ENCODE measurements at places on chromosomes 3 and 15. TPM values are rescaled to one million over a fixed set of nuclear protein-coding genes. Genes with fewer than 3 reads are reported as not detected.

GRCh38 chr3:50453907-50454306, 49.5 kb downstream of the CACNA2D2 start:
- H3K4me3 ChIP-seq: no peak overlapping the region
- no peak overlapping the region for H3K27ac ChIP-seq
- no peaks in the 10 kb centered on the region for H3K36me3 ChIP-seq
- DNase-seq: no peak
- H3K4me1 ChIP-seq: peaks cover 30% of the 10 kb centered on the region
- no peaks in the 10 kb centered on the region for H3K27me3 ChIP-seq

DNA sequence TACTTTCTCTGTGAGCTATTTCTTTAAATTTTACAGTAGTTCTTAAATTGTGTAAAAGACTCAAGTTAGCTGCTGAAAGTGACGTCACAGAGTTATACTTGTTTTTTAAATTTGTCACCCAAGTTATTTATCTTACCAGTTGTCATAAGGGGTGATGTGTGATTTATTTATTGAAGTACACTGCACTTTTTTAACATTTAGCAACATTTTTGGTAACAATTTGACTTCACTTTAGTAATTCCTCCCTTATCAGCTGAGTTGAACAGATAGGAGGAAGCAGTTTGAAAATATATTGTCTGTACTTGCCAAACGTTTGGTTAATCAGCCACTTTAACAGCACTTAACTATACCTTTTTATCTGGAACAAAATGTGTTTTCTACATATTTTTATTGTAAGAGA, 3.8 kb downstream of the STT3B start:
- peak overlapping the region; percentile 1 for H3K4me3 ChIP-seq
- H3K36me3 ChIP-seq: no peaks in the 10 kb centered on the region
- no peaks in the 10 kb centered on the region for H3K27me3 ChIP-seq
- H3K4me1 ChIP-seq: peaks cover 16% of the 10 kb centered on the region
- no peak overlapping the region for H3K27ac ChIP-seq

DNA sequence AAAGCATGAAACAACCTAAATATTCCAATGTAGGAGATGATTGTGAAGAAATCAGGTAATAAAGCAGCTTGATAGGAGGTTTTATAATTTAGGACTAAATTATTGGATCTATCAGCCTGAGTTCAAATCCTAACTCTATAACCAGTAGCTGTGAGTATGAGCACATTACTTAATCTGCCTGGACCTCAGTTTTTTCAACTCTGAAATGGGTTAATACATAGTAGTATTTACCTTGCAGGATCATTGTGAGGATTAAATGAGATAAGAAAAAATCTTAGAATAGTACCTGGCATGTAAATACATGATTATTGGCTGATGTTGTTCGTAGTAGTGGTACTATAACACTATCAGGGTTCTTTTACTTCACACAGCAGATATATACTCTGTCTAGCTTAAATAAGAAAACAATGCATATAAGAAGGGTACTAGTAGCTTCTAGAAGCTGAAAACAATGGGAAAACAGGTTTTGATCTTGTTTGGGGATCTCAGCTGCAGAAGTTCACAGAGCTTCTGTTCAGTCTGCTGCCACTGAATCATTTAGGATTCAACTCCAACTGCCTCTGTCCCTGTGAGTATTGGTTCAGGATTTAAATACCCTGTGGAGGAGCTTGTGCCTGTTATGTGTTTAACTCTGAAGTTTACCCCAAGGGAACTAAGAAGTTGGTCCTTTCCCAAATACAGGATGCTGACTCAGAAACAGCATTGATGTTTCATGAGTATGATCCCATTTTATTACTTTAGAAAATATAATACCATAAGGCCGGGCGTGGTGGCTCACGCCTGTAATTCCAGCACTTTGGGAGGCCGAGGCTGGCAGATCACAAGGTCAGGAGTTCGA, 34.2 kb downstream of the KAT2B start:
- H3K4me3 ChIP-seq: no peak overlapping the region
- peaks cover 21% of the 10 kb centered on the region for H3K36me3 ChIP-seq
- no peaks in the 10 kb centered on the region for H3K4me1 ChIP-seq
- no peak overlapping the region for H3K27ac ChIP-seq

- no peaks in the 10 kb centered on the region for H3K36me3 ChIP-seq
- H3K27ac ChIP-seq: peak overlapping the region; percentile 88
- no peak overlapping the region for H3K4me3 ChIP-seq
- no peaks in the 10 kb centered on the region for H3K27me3 ChIP-seq
- peaks cover 46% of the 10 kb centered on the region for H3K4me1 ChIP-seq
- peak; percentile 72 for DNase-seq
Observed at GRCh38 chr15:73982222-73982962, 9.7 kb downstream of the STOML1 start.

Gene GOLGA8S
- total RNA-seq: not detected

Gene HES1
- total RNA-seq: 10.3 TPM

Gene DUT
- 17.7 TPM for total RNA-seq

Gene OR4F15
- not detected for total RNA-seq

Gene REC114
- not detected for total RNA-seq

Gene UNC13C
- 6.4 TPM for total RNA-seq

Gene TOMM70
- total RNA-seq: 52.5 TPM
